ENCODE measurements at places on chromosomes 5 and 9. TPM values are rescaled to one million over a fixed set of nuclear protein-coding genes. Genes with fewer than 3 reads are reported as not detected.
A peak's percentile ranks its signal among the peaks of the same experiment; 100 is the strongest.

DNA sequence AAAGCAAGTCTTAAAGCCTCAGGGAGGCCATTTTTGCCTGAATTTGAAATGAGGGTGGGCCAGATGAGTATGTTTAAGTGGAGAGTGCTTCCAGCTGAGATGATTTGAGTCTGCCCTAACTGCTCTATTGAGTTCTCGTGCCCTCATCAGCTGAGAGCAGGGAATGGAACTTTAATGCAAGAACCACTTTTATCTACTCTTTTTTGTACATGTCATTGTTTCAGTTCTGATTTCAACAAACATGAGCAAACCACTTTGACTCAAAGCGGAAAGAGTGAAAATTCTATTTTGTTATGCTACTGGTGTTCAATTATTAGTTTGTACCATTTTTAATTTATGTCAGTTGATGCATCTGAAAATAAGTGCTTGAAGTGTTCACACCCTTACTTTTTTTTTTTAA, 35.8 kb downstream of the DCAF10 start:
- no peak for DNase-seq

GRCh38 chr9:113150670-113151611, at the start of gene SLC31A2:
SLC31A2 (plus strand) TSS chr9:113151007; CDS start chr9:113151075, 68 bp downstream.
- DNase-seq = peak; percentile 84

- DNase-seq = no peak
Observed at GRCh38 chr5:57979671-57980070, 480.2 kb downstream of the PLK2 start.

GRCh38 chr5:141234109-141234667, 11.0 kb upstream of the PCDHB15 start:
- no peak for DNase-seq

GRCh38 chr9:100601216-100601615, 23.3 kb downstream of the CAVIN4 start:
- DNase-seq = no peak

DNA sequence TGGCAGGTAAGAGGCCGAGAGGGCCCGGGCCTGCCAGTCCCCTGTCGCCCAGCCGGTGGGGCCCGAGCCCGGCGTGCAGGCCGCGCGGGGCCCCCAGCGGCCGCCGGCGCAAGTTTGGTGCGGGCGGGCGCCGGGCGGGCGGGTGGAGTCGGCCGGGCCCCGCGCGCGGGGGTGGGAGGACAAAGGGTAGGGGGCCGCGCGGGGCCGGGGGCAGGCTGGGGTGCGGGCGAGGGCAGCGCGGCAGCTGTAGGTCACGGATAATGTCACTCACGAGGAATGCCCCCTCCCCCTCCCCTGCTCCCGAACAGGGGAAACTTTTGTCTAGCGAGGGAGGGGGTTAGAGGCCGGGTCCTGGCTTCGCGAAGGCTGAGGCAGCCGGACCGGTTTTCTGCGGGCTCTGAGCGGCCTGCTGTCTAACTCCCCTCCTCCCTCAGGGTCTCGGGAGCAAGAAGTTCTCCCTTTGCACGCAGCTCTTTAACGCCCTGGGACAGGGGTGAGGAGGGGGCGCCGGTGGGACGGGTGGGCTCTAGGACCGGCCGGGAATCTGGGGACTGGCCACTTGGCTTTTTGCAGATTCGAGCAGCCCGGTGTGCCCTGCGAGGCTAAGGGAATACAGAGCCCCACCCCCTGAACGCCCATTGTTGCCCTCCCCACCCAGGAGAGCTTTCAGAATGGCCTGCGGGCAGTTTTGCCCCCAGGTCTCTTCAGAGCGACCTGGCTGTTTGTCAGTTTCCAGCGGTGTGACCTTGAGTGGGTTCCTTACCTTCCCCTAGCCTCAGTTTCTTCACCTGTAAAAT, 21.3 kb upstream of the NDST1 start:
- no peak for DNase-seq

DNA sequence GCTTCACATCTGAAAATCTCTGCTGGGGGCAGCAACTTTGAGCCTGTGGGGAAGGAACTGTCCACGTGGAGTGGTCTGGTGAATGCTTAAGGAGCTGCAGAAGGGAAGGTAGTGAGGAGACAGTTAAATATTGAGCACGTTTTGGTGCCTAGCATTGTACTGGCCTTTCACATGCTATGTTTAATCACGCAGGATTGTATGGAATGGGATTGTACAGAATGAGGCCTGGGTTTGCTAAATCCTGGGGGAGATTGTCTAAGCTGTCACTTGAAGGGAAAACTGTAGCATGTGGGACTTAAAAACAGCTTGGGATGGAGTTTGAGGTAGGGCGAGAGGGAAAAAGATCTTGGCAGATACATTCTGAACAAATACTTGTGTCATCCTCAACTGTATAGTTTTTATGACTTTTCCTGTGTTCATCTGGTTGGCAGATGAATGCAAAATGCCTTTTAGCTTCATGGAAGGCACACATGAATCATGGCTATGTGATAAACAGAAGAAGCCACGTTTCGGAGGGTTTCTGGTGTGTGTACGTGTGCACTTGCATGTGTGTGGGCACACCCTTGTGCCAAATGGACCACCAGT, 106.6 kb downstream of the TMC1 start:
- no peak for DNase-seq

DNA sequence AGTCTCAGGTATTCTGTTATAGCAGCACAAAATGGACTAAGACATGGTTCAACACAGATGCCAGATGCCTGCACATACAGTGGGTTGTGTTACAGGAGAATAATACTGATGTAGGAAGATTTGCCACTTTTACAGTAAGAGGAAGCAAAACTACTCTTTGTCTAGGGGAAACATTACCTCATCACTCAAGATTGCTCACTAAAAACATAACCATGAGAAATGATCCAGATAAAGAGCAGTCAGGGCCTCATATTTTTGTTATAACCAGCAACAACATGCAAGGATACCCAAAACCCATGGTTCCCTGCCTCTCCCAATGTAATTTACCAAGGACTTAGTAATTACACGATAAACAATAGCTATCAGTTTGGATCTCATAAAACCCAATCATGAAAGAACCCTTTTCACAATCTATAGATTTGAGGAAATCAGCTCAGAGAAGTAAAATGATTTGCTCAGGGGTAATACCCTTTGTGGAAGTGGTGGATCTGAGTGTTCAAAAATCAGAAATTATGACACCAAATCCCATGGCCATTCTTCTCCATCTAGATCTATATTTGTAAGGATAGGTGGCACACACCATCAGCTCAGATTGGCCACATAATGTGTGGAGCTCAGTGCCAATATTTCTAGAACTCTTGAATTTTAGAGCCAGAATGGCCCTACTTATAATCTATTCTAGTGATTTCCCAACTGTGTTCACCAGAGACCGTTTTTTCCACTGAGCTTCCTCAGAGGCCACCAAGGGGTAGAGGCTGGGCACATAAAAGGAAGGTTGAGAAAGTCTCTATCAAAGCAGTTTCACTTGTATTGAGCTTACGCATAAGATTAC, 27.8 kb downstream of the DPYSL3 start:
- no peak for DNase-seq

- DNase-seq = no peak
Observed at GRCh38 chr9:97979788-97980478, 3.2 kb upstream of the ANP32B start.

GRCh38 chr5:50822761-50823160, 156.3 kb downstream of the PARP8 start:
- DNase-seq = no peak

GRCh38 chr9:86955561-86955960, 8.3 kb upstream of the GAS1 start:
- no peak for DNase-seq

DNA sequence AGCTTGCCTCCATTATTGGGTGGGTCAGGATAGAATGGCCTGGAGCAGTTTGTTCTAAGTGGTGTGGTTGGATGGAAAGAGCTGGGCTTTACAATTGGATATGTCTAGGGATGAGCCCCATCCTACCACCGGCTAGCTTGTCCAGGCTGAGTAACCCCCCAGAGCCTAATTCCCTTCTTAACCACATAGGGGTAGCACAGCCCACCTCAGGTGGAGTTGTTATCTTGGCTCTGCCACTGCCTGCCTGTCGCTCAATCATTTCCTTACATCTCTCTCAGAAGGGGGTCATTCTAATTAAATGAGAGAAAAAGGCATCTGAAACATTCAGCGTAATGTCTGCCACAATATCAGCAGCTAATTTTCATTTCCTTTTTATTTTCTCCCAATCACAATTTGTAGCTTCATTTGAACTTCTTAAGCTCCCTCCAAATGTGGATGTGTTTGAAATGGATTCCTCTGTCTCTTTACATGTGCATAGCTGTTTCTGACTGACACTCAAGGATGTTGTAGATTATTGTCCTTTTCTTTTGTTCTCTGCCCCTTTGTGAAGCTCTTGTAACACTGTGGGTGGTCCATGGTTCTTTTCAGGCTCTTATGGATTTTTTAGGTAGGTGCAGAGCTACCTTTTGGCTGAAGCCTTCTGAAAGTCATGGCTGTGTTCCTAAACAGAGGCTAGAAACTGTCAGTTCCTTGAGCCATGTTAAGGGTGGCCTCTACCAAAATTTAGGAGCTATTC, 383.1 kb upstream of the KLF4 start:
- no peak for DNase-seq

GRCh38 chr5:11692636-11693035, 211.6 kb downstream of the CTNND2 start:
- DNase-seq = no peak

DNA sequence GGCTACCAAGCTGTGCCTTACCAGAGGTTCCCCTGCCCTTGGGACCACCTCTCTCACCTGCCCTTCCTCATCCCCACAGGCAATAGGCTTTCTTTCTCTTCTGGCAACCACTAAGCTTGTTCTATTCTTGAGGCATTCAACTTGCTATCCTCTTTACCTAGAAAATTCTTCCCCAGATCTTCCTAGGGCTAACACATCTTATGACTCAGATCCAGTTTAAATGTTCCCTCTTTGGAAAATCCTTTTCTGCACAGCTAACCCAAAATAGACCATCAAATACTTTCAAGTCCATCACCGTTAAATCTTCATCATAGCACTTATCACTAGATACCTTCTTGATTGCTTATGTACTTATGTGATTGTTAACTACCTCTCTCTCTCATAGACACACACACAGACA, 93.7 kb downstream of the ENC1 start:
- DNase-seq = no peak

The STX17 gene
- 19.8 TPM for total RNA-seq

The TAF1L gene
- total RNA-seq = not detected

The SYK gene
- 36.1 TPM for total RNA-seq

The ITK gene
- total RNA-seq = 5.3 TPM

The OSTF1 gene
- total RNA-seq = 58.6 TPM

The OR1J2 gene
- not detected for total RNA-seq
